Osteoblast (primary cell): ENCODE measurements at places on chromosomes 6 and 20. TPM values are rescaled to one million over a fixed set of nuclear protein-coding genes. Genes with fewer than 3 reads are reported as not detected.
A peak's percentile ranks its signal among the peaks of the same experiment; 100 is the strongest.

- no peaks in the 10 kb centered on the region for H3K27me3 ChIP-seq
- H3K4me1 ChIP-seq: peaks cover 28% of the 10 kb centered on the region
- DNase-seq: peak; percentile 88
- no peaks in the 10 kb centered on the region for H3K36me3 ChIP-seq
- peak overlapping the region; percentile 6 for H3K4me3 ChIP-seq
- peak overlapping the region; percentile 44 for H3K27ac ChIP-seq
These were observed 2.1 kb downstream of the ZNF341 start for GRCh38 chr20:33733654-33734576.

GRCh38 chr6:144150710-144151657 is 667 bp downstream of the STX11 start:
- H3K36me3 ChIP-seq: no peaks in the 10 kb centered on the region
- peaks cover 7% of the 10 kb centered on the region for H3K4me1 ChIP-seq
- peaks cover 18% of the 10 kb centered on the region for H3K27me3 ChIP-seq
- no peak for DNase-seq

- peak; percentile 49 for DNase-seq
- H3K27ac ChIP-seq: no peak overlapping the region
- no peak overlapping the region for H3K4me3 ChIP-seq
- H3K4me1 ChIP-seq: no peaks in the 10 kb centered on the region
- no peaks in the 10 kb centered on the region for H3K36me3 ChIP-seq
These were observed 168.0 kb upstream of the FOXA2 start for GRCh38 chr20:22752324-22752723.

- peaks cover 7% of the 10 kb centered on the region for H3K4me1 ChIP-seq
- DNase-seq: no peak
- no peaks in the 10 kb centered on the region for H3K27me3 ChIP-seq
These were observed 121.3 kb downstream of the TRMT11 start for GRCh38 chr6:126107475-126108166.

GRCh38 chr6:142316791-142317368 is 15.1 kb downstream of the ADGRG6 start:
- H3K36me3 ChIP-seq: no peaks in the 10 kb centered on the region
- H3K27me3 ChIP-seq: no peaks in the 10 kb centered on the region
- H3K27ac ChIP-seq: no peak overlapping the region

DNA sequence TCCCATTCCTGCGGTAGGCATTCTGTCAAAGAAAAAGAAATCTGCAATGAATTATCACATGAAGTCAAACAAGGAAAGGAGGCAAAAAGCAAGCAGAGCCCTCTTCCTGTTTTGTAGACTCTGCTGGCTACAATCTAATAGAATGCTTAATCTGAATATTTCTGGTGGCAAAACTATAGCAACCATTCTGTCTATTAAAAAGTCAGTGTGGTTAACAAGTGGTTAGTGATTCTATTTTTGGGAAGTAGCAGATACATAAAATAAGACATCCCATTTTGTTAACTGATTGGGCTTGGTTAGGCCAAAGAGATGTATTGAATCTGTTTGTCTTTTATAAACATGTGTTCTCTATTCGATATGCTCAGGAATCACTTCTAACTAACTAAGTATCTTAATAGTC is 442.3 kb downstream of the CDC5L start:
- H3K4me1 ChIP-seq: peaks cover 2% of the 10 kb centered on the region
- H3K4me3 ChIP-seq: no peak overlapping the region
- H3K27ac ChIP-seq: no peak overlapping the region

GRCh38 chr20:64055893-64056638 is 6.6 kb upstream of the SOX18 start:
- no peak overlapping the region for H3K27ac ChIP-seq
- H3K27me3 ChIP-seq: no peaks in the 10 kb centered on the region
- peaks cover 27% of the 10 kb centered on the region for H3K4me1 ChIP-seq
- H3K4me3 ChIP-seq: no peak overlapping the region
- no peaks in the 10 kb centered on the region for H3K36me3 ChIP-seq

GRCh38 chr20:63844511-63844991 is 13.5 kb upstream of the ZBTB46 start:
- H3K27ac ChIP-seq: no peak overlapping the region
- no peak overlapping the region for H3K4me3 ChIP-seq
- H3K36me3 ChIP-seq: no peaks in the 10 kb centered on the region

CD93 gene
- total RNA-seq: not detected in 2 replicates

PDSS2 gene
- 12.3 and 13.0 TPM in 2 replicates for total RNA-seq
